ENCODE measurements at places on chromosomes 12 and 14.

DNA sequence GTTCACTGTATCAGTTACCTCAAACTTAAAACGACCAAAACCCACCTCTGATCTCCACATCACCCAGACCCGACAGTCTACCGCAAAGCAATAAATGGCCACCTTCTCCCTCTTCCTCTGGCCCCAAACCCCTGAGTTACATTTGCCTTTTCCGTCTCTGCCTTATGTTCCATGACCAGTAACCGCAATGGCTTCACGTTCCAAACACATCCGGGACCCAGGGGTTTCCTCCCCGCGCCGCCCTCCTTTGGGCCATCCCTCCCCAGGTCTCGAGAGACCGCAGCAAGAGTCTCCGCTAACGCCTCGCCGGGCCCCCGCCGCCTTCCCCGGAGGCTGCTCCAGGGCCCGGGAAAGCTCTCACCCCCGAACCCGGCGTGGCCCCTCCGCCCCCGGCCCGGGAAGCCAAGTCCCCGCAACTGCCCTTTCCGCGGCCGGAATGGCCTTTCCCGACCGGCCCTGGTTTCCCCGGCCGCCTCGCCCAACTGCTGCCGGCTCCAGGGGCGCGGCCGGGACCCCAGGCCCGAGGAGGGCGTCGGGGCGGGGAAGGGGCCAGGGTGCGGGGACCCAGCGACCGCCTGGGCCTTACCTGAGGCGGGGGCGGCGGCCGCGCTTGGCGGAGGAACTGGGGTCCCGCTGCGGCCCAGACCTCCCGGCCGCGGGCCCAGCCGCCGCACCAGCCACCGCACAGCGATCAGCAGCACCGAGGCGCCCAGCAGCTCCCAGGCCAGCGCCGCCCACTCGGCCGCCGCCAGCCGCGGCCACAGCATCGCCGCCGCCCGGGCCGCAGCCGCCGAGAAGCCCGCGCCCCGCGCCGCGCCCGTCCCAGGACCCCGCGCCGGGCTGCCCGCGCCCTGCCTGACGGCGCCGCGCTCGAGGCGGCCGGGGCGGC lies at the start of gene ANKLE2:
Gene ANKLE2, minus strand, starts transcription at position 801 of the 889 bp plus-strand sequence. Its CDS starts 34 bp downstream, at position 767.
- DNase-seq, result no peak

- no peak for DNase-seq
Measured at GRCh38 chr14:101032433-101032832, 128.9 kb upstream of the RTL1 start.

GRCh38 chr12:11246489-11246888 lies 23.0 kb downstream of the PRB3 start:
- no peak for DNase-seq

GRCh38 chr12:53274445-53274844 lies 6.3 kb downstream of the ESPL1 start:
- no peak for DNase-seq

DNA sequence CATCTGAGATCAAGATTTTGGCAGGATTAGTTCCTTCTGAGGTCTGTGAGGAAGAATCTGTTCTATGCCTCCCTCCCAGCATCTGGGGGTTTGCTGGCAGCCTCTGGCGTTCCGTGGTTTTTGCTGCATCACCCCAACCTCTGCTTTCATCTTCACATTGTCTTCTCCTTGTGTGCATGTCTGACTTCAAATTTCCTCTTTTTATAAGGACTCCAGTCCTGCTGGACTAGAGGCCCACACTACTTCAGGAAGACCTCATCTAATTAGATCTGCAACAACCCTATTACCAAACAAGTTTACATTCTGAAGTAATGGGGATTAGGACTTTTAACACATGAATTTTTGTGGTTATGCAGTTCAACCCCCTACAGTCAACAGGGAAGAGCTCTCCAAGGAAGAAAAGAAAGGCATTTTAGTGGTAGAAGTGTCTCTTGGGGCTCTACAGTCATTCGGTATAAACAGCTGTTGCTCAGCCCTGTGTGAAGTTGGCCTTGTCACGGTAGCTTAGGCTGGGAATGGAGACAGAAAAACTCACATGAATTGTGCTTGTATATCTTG lies 89.7 kb downstream of the CAND1 start:
- peak; percentile 46 for DNase-seq

- DNase-seq, result no peak
Measured at GRCh38 chr14:103514596-103515421, 7.8 kb downstream of the CKB start.

GRCh38 chr14:19801118-19801464 lies 2.5 kb upstream of the OR4N2 start:
- no peak for DNase-seq

- no peak for DNase-seq
Measured at GRCh38 chr14:71410578-71411284, 503.5 kb downstream of the PCNX1 start.

GRCh38 chr12:16070113-16070512 lies 159.0 kb downstream of the DERA start:
- DNase-seq, result no peak

- DNase-seq, result no peak
Measured at GRCh38 chr12:46803517-46803916, 22.3 kb downstream of the SLC38A4 start.

- no peak for DNase-seq
Measured at GRCh38 chr14:93967637-93968250, 8.6 kb downstream of the ASB2 start.

- no peak for DNase-seq
Measured at GRCh38 chr12:130185455-130186391, 23.5 kb downstream of the FZD10 start.

GRCh38 chr12:46209914-46210872 lies 58.6 kb downstream of the SLC38A1 start:
- DNase-seq, result peak; percentile 83

DNA sequence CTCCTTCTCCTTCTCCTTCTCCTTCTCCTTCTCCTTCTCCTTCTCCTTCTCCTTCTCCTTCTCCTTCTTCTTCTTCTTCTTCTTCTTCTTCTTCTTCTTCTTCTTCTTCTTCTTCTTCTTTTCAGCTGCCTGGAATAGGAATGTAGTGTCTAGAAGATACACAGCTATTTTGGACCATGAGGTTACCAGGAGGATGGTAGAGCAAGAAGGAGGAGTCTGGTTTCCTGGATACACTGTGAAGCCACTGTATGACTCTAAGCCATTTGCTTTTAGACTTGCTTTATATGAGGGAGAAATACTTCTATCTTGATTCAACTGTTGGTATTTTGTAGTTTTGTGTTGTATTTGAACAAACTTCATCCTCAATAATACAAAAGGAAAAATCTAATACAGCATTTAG lies 3.0 kb upstream of the MYBPC1 start:
- no peak for DNase-seq

- no peak for DNase-seq
Measured at GRCh38 chr14:27485193-27485592, 887.4 kb upstream of the NOVA1 start.

DNA sequence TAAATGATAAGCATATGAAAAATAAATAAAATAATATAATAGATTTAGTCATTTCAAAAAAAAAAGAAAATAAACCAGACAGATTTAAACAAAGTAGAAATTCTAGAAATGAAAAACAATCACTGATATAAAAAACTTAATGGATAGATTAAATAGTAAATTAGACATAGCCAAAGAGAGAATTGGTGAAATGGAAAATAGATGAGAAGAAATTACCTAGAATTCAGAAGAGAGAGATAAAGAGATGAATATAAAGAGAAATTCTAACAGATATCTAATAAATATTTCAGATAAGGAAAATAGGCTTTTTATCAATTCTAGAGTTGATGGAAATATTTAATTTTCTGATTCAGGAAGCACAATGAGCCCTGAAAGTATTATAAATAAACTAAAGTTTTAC lies 123.1 kb downstream of the PRIMA1 start:
- no peak for DNase-seq

DNA sequence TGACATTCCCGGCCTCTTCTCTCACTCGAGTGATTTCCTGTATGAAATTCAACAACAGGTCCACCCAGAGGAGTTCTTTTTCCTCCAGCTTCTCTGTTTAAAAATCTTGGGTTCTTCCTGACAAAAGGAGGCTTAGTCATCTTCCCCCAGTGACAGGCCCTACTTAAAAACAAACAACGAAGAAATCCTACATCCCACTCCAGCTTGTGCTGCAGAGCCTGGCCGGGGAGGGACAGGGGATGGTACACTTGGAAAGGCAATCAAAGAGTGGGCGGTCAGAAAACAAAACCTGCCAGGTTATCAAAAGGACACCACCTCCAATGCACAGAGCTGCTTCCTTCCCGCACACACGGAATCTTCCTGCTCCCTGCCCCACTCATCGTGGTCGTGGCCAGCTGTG lies 101.3 kb downstream of the CACNA1C start:
- DNase-seq, result no peak

DNA sequence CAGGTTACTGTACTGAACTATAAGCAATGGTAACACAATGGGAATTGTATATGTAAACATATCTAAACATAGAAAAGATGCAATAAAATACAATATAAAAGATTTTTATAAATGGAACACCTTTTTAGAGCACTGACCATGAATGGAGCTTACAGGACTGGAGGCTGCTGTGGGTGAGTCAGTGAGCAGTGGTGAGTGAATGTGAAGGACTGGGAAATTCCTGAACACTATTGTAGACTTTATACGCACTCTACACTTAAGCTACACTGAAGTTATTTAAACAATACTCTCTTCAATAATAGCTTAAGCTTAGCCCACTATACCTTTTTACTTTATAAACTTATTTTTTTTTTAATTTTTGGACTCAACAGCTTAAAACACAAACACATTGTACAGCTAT lies 313.5 kb downstream of the KCNC2 start:
- no peak for DNase-seq

DNA sequence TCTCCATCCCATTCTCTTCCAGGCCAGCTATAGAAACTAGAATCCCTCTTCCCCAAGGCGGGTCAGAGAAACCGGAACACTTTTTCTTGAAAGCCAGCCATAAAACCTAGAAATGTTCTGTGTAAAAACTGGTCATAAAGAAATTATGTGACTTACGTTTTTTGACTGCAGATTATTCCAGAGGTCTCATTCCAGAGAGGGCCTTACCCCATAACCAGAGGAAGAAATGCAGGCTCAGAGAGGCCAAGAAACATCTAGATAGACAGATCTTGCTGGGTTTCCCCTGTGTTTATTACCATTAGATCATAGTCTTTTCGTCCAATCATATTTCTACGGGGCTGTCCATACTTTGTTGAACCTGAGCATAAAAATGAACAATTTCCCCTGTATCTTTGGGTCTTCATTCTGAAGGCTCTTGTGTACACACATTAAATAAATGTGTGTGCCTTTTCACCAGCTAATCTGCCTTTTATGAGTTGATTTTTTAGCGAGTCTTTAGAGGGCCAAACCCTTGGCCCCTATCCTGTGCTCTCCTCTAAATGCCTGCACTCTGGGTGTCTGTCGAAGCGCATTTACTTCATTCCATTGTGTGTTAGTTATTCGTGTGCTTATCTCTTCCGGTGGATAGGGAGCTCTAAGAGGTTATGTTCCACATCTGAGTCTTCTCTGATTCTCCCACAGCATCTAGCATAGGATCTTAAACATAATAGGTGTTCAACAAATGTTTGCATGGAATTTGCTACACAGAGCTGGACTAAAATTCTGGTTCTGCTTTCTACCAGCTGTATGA lies 163.0 kb downstream of the ADCK1 start:
- DNase-seq, result no peak

DNA sequence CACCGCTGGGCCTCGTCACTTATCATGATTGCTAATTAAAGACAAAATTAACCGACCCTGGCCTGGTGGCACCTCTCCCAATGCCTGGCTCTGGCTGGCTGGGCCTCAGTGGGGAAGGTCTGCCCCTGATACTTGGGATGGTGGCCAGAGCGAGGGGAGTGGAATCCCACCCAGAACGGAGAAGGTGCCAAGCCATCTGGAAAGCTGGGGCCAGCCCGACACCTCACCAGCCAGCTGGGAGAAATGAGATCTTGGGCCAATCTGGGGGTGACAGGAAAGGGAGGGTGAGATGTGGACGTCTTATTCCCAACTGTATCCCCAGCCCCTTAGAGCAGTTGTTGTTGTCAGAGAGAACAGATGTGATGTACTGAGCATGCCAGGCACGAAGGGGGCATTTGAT lies 215.0 kb upstream of the PWP1 start:
- no peak for DNase-seq

GRCh38 chr12:109464642-109465351 lies 12.3 kb downstream of the KCTD10 start:
- no peak for DNase-seq

- no peak for DNase-seq
Measured at GRCh38 chr12:122473543-122474323, 27.0 kb downstream of the ZCCHC8 start.

GRCh38 chr14:85597701-85598100 lies 67.8 kb downstream of the FLRT2 start:
- DNase-seq, result no peak

DNA sequence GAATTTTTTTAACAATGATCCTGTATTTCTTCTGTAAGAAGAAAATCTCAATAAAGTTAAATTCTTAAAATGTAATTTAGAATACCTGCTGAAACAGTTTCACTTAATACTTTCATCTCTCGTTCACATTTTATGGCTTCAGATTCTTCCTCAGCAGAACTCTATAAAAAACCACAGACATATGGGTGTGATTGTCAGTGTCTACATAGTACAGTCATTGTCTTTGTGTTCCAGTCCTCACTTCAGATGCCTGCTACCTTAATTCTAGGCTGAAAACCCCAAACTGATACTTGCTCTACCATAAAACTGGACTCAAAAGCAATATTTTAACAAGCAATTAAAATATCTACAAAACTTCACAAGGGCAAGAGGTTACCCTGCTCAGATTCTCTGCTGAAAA lies 71.8 kb downstream of the DNAI7 start:
- DNase-seq, result no peak

- DNase-seq, result no peak
Measured at GRCh38 chr14:54845641-54846040, 57.0 kb downstream of the GCH1 start.

DNA sequence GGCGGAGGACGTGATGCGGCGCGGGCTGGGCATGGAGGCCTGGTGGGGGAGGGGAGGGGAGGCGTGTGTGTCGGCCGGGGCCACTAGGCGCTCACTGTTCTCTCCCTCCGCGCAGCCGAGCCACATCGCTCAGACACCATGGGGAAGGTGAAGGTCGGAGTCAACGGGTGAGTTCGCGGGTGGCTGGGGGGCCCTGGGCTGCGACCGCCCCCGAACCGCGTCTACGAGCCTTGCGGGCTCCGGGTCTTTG lies 303 bp downstream of the GAPDH start:
- no peak for DNase-seq

DNA sequence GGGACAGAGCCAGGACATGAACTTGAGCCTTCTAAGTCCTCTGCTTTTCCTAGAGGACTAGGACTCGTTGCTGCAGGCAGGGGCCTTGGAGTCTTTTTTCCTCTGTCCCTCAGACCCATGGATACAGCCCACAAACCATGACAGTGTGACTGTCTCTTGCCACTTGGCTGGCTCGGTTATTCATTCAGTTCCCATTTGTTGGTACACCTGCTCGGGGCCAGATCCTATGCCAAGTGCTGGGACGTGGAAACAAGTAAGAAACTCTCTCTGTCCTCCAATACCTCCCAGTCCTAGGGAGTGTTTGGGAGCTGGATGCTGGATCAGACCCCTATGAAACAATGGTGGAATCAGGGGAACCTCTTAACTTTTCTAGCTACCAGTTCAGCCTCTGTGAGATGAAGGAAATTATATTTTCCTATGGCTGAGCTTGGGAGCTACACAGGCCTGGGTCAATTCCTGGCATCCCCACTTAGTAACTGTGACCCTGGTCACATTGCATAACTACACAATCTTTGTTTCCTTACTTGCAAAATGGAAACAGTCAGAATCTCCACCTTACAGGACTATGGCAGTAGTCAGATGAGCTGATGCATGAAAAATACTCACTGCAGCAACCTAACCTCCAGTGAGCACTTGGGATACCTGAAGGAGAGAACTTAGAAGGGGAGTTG lies 106.3 kb upstream of the VRK1 start:
- DNase-seq, result no peak

Data from NCI-H187 treated with DMSO at 0.1 percent for 48 hours (cell line).